MM.1S (cell line): ENCODE measurements at places on chromosomes 5 and 9.

DNA sequence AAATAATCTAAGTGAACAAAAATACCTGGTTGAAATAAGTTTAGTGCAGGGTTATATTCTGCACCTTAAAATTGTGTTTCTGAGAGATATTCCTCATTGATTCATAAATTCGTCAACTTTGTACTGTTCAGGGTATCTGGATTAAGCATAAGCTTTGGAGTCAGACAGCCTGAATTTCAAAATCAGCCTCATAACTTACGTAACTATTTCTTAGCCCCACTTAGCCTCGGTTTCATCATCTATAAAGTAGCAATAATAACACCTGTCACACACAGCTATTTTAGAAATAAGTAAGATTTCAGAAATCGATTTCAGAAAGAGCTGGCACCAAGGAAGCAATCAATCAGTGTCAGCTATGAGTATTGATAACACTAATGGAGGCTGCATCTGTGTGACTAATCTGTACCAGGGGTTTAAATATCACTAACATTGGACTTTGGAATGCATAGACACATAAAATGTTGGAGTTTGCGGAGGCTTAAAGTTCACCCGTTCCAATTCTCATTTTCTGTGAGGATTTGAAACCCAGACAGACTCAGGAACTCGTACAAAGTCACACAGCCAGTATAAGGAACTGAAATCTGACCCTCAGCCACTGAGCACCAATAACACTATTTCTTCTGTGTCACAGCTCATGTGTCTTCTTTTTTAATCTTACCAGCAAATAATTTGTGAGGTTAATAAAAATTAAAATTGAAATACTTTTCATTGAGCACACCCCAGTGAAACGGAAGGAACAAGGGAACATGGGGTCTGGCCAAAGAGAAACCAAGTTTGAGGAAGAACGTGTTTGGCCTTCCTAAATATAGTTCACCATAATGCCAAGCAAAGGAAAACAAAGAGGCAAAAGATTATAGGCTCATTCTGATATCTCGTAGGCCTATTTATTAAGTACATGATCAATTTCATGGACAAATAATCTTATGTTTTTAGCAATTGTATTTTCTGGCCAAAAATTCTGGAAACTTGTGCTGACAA is 194.4 kb upstream of the PTGER4 start:
- DNase-seq: no peak

GRCh38 chr9:2373648-2374047 is 247.9 kb upstream of the VLDLR start:
- DNase-seq: no peak

- no peak for DNase-seq
These were observed 43.3 kb downstream of the ACTL7B start for GRCh38 chr9:108812396-108813025.

DNA sequence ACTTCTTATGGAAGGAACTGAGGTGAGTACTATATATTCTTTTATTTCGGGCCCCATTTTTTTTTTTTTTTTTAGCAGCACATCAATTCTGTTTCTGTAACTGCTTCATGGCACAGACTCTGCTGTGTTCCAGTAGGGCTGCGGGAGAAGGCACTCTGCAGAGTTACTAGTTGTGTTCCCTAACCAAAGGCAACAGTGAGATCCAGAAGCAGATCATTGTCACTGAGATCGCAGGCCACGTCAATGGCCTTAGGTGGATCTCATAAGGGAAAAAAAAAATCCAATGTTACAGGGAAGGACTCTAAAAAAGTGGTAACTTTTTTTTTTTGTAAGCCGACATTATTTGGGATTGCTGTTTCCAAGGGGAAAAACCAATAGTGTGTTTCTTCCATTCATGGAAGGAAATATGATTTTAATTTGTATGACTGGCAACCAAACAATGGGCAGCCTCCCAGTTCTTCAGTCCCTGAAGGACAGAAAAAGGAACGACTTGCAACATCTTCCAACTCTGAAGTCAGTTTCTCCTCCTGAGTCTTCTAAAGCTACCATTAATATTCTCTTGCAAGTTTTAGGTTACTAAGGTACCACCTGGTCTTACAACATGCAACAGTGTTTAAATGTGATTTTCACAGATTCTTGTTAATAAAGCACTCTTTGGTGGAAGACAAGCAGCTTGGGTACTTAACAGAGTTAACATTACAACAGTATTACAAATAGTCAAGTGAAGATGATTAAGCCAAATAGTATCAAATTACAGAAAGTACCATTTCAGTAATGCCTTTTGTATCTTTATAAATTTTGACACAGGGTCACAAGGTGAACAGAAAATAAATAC is 52.8 kb downstream of the HABP4 start:
- DNase-seq: no peak

- DNase-seq: no peak
These were observed 122.0 kb downstream of the WDR70 start for GRCh38 chr5:37501152-37501551.

DNA sequence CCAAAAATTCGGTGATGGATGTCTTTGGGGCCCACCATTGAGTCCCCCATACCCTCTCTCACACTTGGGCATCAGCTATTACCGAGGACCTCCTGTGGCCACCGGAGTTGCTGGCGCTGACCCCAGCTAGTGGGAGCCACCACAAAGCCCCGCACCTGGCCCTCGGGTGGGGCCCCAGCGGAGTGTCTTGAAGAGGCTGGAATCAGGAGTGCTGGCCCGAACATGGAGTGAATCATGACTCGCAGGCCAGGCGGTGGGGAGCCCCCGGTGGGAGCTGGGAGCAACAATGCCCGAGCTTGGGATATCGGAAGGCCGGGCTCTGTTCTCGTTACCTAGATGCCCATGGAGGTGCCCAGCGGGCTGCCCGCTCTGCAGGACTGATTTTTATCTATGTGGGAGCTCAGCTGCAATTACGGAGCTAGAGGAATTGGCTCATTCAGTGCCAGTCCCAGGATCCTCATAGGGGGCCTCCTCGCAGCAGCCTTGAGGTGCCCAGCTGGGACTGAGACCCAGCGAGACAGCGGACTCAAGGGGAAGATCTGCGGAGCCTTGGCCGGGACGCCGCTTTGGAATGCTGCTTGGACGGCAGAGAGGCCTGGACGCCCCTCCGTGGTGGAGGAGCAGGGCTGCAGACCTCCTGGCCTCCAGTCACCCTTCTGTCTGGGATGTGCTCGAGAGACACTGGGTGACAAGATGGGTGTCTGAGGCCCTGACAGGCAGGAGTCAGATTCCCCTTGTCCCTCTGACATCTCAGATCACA is 70.8 kb downstream of the PSMB7 start:
- no peak for DNase-seq

DNA sequence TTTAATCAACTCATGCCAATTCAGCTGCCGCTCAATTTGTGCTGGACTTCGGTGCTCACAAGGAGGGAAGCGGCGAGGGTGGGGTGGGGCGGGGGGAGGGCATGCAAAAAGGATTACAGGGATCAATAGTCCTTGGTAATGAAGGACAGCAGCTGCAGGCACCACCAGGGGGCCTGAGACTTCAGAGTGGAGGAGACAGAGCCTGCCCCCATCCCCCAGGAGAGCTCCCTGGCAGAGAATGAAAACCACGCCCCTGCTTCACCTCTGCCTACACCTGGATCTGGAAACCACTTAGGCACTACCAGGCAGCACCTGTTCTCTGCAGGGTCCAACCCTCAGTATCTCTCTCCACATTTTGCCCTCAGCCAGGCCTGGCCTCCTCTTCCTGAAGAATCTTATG is 155.6 kb downstream of the TRIM32 start:
- DNase-seq: no peak

DNA sequence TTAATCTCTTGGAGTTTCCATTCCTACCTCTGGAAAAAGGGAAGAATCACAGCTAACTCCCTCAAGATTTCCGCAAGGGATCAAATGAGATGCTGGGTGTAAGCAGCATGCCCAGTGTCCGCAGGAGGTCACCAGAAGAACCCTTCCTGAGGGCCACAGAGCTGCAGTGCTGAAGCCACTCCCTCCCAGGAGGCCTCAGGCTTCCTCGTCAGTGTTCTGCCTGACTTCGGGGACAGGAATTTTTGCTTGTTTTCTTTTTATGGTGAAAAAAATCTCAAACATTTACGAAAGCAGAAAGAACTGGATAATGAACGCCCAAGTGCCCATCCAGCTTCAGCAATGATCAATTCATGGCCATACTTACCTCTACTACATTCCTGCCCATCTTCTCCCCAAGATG is 183.0 kb downstream of the CDK5RAP2 start:
- DNase-seq: no peak

- DNase-seq: no peak
These were observed 100.0 kb upstream of the ALDH1B1 start for GRCh38 chr9:38292480-38292879.

DNA sequence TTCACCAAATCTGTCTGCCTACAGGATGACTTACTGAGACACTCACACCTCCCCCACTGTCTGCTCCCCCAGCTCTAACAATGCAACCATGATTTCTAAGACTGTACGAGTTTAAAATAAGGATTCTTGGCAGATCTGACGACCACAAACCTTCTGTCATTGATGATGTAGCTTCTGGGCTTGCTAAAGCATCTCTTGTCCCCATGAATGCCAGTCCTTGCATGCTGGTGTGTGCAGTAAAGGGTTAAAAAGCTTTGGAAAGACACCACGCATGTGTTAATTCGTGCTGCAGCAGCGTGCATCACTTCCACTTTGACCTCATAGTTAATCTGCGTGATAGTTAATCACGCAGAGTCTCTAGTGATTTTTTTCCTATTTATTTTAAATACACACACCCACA is 411 bp upstream of the GABRG2 start:
- DNase-seq: no peak
